Cortex of kidney (tissue), 1 donor: ENCODE measurements at places on chromosomes 2 and 18.

- no peak for DNase-seq
Measured at GRCh38 chr2:48016225-48017019, 110.1 kb upstream of the FBXO11 start.

GRCh38 chr2:190657474-190658255 is 8.8 kb downstream of the NAB1 start:
- DNase-seq = no peak

DNA sequence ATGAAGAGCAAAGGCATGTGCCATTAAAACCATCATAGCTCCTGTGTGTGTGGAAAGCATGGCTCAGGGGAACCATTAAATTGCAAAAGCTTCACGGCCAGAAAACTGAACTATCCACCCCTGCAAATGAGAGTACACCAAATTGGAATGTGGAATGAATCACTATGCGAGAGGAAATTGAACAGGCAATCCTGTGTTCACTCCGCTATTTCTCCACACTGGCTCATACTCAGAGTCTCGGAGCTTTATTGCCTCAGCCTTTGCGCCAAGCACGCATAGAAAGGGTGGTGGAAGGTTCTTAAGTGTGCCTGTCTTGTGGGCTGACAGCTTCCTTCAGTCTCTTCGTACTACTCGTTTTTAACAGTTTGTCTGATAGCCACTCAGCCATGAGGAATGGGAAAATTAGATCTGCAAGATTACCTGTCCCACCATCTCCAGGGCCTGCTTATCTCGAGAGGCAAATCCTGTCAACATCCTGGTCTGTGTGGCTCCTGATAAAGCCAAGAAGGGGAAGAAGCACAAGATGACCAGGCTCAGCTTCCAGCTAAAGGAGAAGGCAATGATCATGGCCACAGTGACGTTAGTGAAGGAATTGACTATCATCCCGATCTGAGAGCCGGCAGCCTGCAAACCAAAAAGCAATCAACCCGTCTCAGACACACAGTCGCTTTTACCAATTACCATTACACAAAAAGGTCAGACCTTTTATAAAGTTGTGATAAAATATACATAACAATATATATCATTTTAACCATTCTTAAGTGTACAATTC is 34.9 kb downstream of the G6PC2 start:
- DNase-seq = no peak

GRCh38 chr2:230254152-230254881 is 28.8 kb downstream of the SP140 start:
- no peak for DNase-seq

- DNase-seq = no peak
Measured at GRCh38 chr2:190221429-190221828, 98.2 kb downstream of the HIBCH start.

GRCh38 chr2:166238176-166238575 is 110.4 kb upstream of the SCN1A start:
- no peak for DNase-seq

DNA sequence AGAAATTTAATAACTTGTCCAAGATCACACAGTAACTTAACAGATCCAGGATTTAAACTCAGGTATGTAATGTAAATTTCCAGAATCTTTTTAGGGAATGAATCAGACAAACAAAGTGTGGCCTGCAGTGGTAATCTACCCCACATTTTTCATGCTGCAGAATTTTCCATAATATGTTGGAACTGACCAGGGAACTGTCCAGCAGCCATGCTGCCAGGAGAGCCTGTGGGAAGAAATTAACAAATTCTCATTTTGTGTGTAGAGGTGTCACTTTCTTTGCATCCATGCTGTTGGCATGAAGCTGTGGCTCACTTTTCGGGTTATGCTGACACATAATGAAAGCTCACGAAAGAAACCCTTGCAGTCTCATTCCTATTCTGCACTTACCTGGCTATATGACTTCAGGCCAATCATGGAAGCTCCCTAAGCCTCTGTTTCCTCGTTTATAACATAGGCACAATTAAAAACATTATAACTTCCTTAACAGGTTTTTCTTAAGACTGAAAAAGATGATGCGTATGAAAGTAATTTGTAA is 54.7 kb downstream of the CDKL4 start:
- DNase-seq = no peak

GRCh38 chr2:64485331-64485730 is 31.4 kb downstream of the LGALSL start:
- DNase-seq = no peak

GRCh38 chr2:24492421-24493279 is 1.6 kb downstream of the NCOA1 start:
- no peak for DNase-seq

- DNase-seq = no peak
Measured at GRCh38 chr2:170227951-170228350, 50.0 kb downstream of the MYO3B start.

GRCh38 chr18:58168221-58168620 is 124.2 kb downstream of the NEDD4L start:
- no peak for DNase-seq

- DNase-seq = no peak
Measured at GRCh38 chr2:105756435-105756834, 11.7 kb downstream of the NCK2 start.

DNA sequence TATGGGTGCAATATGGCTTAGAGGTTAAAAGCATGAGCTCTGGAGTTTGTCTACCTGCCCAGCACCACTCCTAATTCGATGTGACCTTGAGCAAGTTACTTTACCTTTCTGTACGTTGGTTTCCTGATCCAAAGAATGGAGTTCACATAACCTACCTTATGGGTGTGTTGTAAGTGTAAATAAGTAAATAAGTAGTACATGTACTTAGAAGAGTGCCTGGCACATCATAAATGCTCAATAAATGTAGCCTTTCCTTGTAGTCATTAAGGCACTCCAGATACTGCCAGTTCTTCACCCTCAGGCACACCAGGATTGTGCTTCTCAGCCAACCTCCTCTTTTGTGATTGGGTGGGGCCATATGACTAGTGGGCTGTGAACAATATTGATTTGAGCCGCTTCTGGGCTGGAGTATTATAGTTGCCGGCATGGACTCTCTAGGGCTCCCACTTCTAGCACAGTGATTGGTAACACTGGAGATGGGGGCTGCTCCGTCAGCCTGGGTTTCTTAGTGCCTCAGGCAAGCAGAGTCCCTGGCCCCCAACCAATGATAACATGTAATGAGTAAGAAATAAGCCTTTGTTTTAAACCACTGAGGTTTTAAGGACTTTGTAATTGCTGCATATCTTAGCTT is 101.7 kb upstream of the NOSTRIN start:
- DNase-seq = no peak
